ENCODE measurements at places on chromosomes 11 and 22.

- DNase-seq, result no peak
Observed at GRCh38 chr11:11662578-11662977, 40.8 kb upstream of the GALNT18 start.

- no peak for DNase-seq
Observed at GRCh38 chr22:45199723-45200122, 36.0 kb downstream of the NUP50 start.

DNA sequence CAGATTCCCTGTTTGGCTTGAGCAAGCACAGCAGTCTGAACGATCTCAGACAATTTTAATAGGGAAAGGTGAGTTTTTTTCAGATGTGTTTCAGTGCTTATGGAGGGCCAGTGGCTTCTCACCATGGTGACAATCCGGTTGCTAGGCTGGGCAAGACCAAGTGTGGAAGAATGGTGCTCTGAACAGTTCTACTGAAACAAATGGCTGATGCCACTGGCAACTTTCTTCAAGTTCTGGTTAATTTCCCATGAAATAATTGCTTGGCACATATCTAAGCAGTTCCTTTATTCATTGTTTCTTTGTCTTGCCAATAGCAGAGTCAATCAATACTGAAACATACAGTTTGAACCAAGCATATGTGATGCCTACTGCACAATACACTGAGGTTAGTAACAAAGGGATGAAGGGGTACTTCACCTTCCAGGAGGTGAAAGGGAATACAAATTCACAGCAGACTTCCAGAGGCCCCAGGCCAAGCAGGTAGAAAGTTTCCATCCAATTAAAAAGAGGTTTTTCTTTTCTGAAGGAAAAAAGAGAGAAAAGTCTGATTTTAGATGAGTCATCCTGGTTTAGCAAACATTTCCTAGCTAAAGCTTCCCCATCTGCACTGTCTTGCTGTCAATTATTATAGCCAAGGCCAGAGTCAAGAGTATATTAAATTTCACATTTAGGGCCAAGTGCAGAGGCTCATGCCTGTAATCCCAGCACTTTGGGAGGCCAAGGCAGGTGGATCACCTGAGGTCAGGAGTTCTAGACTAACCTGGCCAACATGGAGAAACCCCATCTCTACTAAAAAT is 21.2 kb upstream of the NDUFC2 start:
- no peak for DNase-seq

DNA sequence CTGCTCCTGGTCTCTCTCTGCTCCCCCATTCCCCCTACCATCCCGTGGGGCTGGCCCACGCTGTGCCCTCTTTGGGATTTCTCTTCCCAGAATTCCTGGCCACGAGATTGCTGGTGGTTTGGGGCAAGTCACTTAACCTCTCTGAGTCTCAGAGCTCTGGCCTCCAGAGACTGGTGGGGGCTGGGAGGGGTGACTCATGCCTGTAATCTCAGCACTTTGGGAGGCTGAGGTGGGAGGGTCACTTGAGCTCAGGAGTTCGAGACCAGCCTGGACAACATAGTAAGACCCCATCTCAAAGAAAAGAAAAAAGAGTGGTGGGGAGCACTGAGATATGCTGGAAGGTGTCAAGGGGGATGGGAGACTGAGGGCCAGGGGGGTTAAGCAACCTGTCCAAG is 18.3 kb downstream of the OTUB1 start:
- no peak for DNase-seq

- peak; percentile 49 for DNase-seq
Observed at GRCh38 chr11:122781378-122782195, 56.7 kb upstream of the CRTAM start.

GRCh38 chr11:78380615-78381051 is 37.0 kb downstream of the GAB2 start:
- DNase-seq, result no peak

GRCh38 chr22:37639070-37639760 is at the start of gene SH3BP1:
TSS of gene SH3BP1 (plus strand) at chr22:37639669. CDS start at chr22:37639788, 119 bp downstream.
- no peak for DNase-seq

DNA sequence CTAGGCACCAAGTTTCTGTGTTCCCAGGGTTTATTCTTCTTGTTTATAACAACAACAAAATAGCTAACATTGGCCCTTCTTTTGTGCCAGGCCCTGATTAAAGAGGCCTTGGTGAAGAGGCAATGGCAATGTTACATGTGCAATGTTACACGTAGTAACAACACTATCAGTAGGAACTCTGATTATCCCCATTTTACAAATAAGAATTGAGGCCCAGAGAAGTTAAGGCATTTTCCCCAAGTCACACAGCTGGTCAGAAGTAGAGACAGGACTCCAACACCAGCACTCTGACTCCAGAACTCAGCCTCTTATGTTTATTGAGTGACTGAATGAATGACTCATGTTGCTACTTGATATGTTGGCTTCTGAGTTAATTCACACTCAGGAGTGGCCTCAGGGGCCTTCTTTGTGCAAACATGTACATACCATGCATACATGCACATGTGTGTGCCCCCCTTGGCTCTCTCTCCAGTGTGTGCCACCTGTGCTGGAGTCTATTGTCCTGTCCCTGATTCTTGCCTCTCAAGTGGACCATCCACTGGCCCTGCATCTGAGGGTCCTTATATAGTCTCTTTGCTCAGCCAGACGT is 98.4 kb downstream of the TP53I11 start:
- DNase-seq, result no peak

GRCh38 chr11:61140416-61140815 is 20.8 kb downstream of the VPS37C start:
- DNase-seq, result no peak

DNA sequence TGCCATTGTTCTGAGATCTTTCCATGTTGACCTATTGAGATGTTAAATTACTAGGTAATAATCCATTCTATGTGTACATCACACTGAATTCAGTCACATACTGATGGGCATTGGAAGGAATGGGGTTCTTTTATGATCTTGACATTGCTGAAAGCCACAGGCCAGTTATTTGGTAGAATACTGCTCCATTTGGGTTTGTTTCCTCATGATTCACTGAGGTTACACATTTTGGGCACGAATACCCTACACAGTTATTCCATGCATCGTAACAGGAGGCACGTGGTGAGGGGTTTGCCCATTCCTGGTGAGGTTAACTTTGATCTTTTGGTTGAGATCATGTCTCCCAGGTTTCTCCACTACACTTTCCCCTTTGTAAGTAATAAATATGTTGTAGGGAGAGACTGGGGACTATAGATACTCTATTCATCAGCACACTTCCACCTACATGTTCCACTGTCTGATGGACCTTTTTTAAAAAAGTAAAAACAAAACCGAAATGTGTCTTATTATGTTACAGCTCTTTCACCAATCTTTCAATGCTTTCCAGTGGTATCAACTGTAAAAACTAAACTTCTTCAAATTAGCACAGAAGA is 12.0 kb upstream of the FOLR1 start:
- DNase-seq, result no peak

DNA sequence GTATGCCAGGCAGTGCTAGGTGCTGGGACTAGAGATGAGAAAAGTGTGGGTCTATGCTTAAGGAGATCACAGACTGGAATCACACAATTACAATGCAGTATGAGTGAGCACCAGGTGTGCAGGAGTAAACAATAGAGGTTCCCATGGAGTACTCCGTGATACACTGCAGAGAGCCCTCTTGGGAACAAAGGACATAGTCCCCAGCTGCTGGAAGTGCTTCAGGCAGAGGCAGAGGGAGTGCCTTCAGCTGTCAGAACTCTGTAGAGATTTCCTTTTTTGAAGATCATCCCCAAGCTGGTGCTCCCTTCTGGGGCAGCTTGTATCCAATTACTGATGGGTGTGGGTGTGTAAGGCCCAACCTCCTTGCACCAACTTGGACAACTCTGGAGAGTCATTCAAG is 143.5 kb upstream of the PLET1 start:
- no peak for DNase-seq

- DNase-seq, result no peak
Observed at GRCh38 chr22:32994898-32995297, 63.3 kb downstream of the SYN3 start.

DNA sequence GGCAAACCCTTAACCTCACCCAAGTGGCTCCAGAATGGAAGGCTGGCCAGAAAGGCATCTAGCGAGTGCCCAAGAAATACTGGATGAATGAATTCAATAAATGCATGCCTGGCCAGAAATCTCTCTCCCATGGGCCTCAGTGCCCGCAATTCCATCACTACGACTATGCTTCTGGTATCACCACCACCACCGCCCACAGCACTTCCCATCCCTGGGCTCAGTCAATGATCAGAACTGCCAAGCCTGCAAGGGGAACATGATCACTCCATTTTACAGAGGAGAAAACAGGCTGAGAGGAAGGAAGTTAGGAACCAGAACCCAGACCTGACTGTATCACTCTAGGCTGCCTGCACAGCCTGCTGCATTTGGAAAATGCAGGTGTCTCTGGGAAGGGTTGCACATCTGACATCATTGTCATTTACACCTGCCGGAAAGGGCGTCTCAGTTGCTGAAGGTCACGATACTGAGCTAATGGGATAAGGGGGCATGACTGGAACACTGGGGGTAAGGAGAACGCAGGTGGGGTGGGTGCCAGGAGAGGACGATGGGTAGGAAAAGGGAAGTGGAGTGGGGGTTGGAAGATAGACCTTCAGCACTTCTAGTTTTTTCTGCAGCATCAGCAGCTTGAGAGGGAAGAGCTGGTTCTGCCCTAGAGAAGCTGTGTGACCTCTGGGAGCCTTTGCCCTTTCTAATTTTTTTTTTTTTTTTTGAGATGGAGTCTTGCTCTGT is 3.2 kb downstream of the GPR152 start:
- no peak for DNase-seq

DNA sequence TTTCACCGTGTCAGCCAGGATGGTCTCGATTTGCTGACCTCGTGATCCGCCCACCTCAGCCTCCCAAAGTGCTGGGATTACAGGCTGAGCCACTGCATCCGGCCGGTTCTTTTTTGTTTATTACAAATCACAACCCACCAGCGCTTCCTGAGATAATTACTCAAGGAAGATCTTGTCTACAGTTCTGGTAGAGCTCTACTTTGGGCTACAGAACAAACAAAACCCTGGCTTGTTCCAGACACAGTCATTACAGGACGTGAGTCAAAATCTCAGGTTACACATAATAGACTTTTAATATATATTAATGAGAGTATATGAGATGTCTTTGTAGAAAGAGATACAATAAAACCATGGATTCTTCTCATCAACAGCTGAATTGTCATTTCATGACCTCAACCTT is 42.8 kb upstream of the NUP50 start:
- DNase-seq, result no peak

- no peak for DNase-seq
Observed at GRCh38 chr11:15651033-15651432, 536.3 kb downstream of the INSC start.

- no peak for DNase-seq
Observed at GRCh38 chr11:125082611-125083311, 19.7 kb downstream of the SLC37A2 start.

GRCh38 chr11:1480191-1480554 is 6.4 kb downstream of the MOB2 start:
- no peak for DNase-seq

GRCh38 chr11:70899616-70900015 is 352.8 kb downstream of the SHANK2 start:
- DNase-seq, result no peak

DNA sequence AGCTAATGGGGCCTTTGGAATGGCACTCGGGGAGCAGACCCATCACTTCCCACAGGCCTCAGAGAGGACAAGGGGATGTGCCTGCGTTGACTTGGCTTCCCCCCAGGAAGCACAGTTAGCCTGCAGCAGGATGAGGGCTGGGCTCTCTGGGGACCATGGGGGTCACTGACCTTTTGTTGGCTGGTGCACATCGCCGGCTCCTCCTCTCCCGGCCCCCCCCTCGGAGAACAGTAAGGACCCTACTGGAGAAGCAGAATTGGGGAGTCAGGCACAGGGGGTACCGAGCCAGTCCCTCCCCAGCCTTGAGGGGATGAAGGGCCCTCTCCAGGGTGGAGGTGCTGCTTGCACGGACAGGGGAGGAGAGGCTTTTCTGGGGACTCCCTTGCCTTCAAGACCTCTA is 32.8 kb downstream of the NRXN2 start:
- no peak for DNase-seq

GRCh38 chr11:66653123-66653522 is 14.6 kb downstream of the RBM4 start:
- no peak for DNase-seq

DNA sequence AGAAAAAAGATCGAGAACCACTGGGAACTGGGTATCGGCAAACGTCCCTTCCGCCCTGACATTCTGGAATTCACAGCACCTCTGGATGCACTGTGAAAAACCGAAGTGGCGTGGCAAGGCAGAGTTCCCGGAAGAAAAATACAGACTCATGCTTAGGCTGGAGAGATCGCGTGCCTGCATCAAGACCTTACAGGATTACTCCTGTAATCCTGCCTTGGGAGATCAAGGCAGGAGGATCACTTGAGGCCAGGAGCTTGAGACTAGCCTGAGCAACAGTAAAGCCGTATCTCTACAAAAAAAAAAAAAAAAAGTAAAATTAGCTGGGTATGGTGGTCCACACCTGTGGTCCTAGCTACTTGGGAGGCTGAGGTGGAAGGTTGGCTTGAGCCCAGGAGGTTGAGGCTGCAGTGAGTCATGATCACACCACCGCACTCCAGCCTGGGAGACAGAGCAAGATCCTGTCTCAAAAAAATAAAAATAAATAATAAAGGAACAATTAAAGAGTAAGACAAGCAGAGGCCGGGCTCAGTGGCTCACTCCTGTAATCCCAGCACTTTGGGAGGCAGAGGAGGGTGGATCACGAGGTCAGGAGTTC is 19.9 kb upstream of the TEF start:
- no peak for DNase-seq

GRCh38 chr11:62602141-62603071 is 741 bp upstream of the MTA2 start:
- no peak for DNase-seq

DNA sequence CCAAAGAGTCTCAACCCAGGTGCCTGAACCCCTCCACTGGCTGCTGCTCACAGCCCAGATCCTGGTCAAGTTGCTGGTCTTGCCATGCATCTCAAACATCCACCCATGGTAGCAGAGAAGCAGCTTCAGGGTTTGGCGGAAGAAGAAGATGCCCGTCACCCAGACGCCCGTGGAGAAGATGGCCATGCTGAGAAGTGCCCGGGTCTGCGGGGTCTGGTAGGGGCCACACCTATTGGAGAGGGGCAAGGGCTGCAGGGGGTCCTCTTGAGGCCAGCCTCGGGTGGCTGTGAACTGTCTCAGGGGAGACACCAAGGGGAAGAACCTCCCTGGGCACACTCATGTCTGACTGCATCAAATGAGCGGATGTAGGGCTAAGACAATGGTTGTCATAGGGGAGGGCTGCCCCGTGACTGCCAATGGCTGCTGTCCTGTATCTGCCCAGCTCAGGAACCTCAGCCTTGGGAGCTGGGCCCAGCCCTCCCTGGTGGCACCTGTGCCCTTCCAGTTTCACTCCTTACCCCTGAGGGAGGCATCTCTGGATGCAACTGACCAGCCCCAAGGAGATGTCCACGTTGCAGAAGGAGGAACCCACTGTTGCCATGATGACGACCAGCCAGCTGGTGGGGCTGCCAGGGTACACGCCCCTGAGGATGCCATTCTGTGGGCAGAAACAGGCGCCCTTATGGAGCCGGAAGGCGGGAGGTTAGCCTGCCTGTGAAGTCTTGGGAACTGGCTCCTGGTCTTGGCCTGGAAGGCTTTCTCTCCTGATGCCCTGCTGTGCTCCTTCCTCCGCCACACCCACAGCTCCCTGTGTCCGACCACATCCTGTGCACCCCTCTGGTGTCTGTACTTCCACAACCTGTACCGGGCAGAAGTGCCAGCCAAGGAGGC is 1.2 kb downstream of the CPT1B start:
- no peak for DNase-seq

- no peak for DNase-seq
Observed at GRCh38 chr11:14249121-14249963, 109.6 kb downstream of the RRAS2 start.

GRCh38 chr11:122808478-122808869 is 29.8 kb upstream of the CRTAM start:
- DNase-seq, result no peak

- DNase-seq, result no peak
Observed at GRCh38 chr22:43228330-43228729, 41.4 kb upstream of the TTLL12 start.
